Adrenal gland (tissue), 19 donors: ENCODE measurements at places on chromosomes 5 and 9. TPM values are rescaled to one million over a fixed set of nuclear protein-coding genes. Genes with fewer than 3 reads are reported as not detected.

The ELOVL7 gene
- polyA plus RNA-seq, result 0.88 TPM

The RETREG1 gene
- polyA plus RNA-seq, result 5.9 TPM

The RNF183 gene
- 0.24 TPM for polyA plus RNA-seq

The PANK3 gene
- polyA plus RNA-seq, result 6.0 TPM

The NANS gene
- polyA plus RNA-seq, result 38.4 TPM

The ACOT12 gene
- polyA plus RNA-seq, result not detected

The CTNND2 gene
- polyA plus RNA-seq, result 0.34 TPM

The OLFML2A gene
- polyA plus RNA-seq, result 3.4 TPM

The TERT gene
- polyA plus RNA-seq, result not detected

The PROB1 gene
- 3.1 TPM for polyA plus RNA-seq

The GABBR2 gene
- polyA plus RNA-seq, result 1.0 TPM

The PCDHA2 gene
- polyA plus RNA-seq, result not detected

The FCN2 gene
- polyA plus RNA-seq, result 21.6 TPM

The SARDH gene
- 3.0 TPM for polyA plus RNA-seq

The EQTN gene
- polyA plus RNA-seq, result not detected

The CER1 gene
- not detected for polyA plus RNA-seq

The ELAVL2 gene
- polyA plus RNA-seq, result 0.24 TPM

The AP3B1 gene
- 26.7 TPM for polyA plus RNA-seq

The FABP6 gene
- polyA plus RNA-seq, result 17.4 TPM

The NUTM2G gene
- polyA plus RNA-seq, result not detected

The MCCC2 gene
- 24.0 TPM for polyA plus RNA-seq

The GPR151 gene
- polyA plus RNA-seq, result not detected

The TRIM36 gene
- polyA plus RNA-seq, result 1.6 TPM

The LRRTM2 gene
- polyA plus RNA-seq, result 0.08 TPM

The OR5C1 gene
- not detected for polyA plus RNA-seq

The BARHL1 gene
- not detected for polyA plus RNA-seq

The BHMT2 gene
- polyA plus RNA-seq, result 37.5 TPM

The ALDOB gene
- polyA plus RNA-seq, result 6.3 TPM

The MEIKIN gene
- polyA plus RNA-seq, result not detected

The ZNF300 gene
- polyA plus RNA-seq, result 0.82 TPM

The ENTR1 gene
- polyA plus RNA-seq, result 35.6 TPM

The HSPB3 gene
- not detected for polyA plus RNA-seq

The PCDHB15 gene
- 1.2 TPM for polyA plus RNA-seq

The TMEM174 gene
- not detected for polyA plus RNA-seq

The FAM153A gene
- polyA plus RNA-seq, result 26.1 TPM

The DTWD2 gene
- 1.1 TPM for polyA plus RNA-seq

The WNK2 gene
- polyA plus RNA-seq, result 9.2 TPM

The IL13 gene
- polyA plus RNA-seq, result 0.10 TPM

The AFAP1L1 gene
- polyA plus RNA-seq, result 5.2 TPM

The PDE6A gene
- polyA plus RNA-seq, result 0.81 TPM

The PCDHA1 gene
- polyA plus RNA-seq, result 0.07 TPM

The AIF1L gene
- 12.7 TPM for polyA plus RNA-seq

The TRIM7 gene
- polyA plus RNA-seq, result 5.3 TPM

The C5orf52 gene
- polyA plus RNA-seq, result not detected

The RAPGEF1 gene
- 48.7 TPM for polyA plus RNA-seq

The SPOCK1 gene
- polyA plus RNA-seq, result 34.6 TPM

The HK3 gene
- 102 TPM for polyA plus RNA-seq

The ARHGEF39 gene
- 1.5 TPM for polyA plus RNA-seq

The GRXCR2 gene
- not detected for polyA plus RNA-seq

The CCDC112 gene
- 6.8 TPM for polyA plus RNA-seq

The FRMD3 gene
- polyA plus RNA-seq, result 9.9 TPM

The RAPGEF6 gene
- polyA plus RNA-seq, result 2.5 TPM

The GABRP gene
- not detected for polyA plus RNA-seq

The PCDHGC4 gene
- polyA plus RNA-seq, result 0.53 TPM

The ZDHHC11B gene
- polyA plus RNA-seq, result 7.8 TPM
